ENCODE measurements at places on chromosomes 1 and 21.

GRCh38 chr1:197413564-197413963 is 145.5 kb downstream of the CRB1 start:
- peak; percentile 9 for DNase-seq

GRCh38 chr1:27562021-27562420 is 41.9 kb downstream of the AHDC1 start:
- DNase-seq = no peak

DNA sequence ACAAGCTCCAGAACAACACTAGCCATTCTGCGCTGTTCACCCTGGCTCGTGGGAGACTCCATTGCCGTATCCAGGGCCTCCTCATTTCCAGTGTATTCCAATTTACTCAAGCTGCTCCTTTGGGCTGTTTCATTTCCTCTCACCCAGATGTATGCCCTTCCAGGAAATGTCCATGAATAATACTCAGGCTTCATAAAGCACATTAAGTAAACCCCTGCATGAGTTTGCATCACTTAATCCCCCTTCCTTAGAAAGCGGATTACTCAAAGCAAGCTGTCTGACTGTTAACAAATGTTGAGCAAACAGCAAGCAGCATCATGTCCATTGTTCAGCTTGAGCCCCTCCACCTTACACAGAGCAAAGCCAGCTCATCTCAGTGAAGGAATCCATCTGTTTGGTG is 403.6 kb upstream of the PBX1 start:
- no peak for DNase-seq

- DNase-seq = no peak
These were observed 22.4 kb upstream of the BTG2 start for GRCh38 chr1:203282720-203283542.

DNA sequence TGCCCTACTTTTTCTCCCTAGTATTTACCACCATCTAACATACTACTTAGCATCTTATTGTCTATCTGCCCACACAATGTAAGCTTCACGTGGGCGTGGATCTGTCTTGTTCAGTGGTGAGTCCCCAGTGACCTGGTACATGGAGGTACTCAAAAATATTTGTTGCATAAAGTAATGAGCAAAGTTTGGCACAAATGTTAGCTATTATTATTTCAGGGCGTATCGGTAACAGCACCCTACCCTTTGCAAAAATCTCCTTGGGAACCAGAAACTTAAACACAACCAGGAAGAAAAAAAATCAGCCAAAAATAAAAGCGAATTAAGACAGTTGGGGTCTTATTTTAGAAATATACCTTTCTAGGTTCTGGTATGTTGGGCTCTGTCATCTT is 454 bp upstream of the NENF start:
- no peak for DNase-seq

DNA sequence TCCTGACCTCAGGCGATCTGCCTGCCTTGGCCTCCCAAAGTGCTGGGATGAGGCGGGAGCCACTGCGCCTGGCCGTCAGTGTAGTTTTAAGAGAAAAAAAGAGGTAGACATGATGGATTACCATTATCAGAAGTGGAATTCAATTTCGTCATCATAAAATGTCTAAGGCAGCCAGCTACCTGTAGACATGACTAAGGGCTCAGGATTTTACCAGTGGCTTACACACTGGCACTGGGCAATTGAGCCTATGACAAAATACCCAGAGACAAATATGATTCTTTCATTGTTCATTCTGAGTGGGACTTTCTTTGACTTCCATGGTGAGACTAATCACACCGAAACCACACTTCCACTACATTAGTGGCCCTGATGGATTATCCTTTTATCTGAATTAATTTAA is 181.5 kb downstream of the GABPA start:
- no peak for DNase-seq

- no peak for DNase-seq
These were observed 449.1 kb upstream of the KAZN start for GRCh38 chr1:14149431-14149830.

DNA sequence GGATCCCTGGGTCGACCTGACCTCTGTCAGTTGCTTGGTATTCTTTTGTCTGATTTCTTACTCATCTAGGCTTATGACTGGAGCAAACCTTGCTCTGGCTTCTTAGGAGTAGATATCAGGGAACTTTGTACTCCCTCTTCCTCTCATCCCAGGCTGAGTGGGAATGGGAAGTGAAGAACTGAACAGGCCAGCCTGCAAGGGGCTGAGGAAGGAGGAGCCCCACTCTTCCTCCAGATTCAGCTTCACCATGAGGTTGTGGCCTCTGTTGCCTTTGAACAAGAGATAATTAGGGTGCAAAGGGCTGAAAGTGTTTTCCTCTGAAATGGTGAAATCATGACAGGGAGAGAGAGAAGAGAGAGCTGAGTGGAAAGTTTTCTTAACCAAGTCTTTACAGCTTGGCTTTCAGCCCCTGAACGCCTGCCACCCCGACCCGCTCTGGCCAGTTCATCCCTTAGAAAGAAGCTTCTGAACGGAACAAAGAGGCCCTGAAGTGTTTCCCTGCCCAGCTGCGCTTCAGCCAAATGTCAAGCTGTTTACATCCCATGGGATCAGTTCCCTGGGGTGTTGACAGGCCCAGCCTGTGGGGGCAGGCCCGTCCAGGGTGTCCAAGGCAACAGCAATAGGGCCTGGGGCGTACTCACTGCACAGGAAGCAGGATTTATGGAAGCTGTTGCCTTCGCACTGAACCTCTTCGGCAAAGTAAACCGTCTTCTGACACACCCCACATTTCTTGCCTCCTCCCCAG is 11.2 kb downstream of the CSRP1 start:
- DNase-seq = no peak

- peak; percentile 60 for DNase-seq
These were observed 193.3 kb upstream of the SNX7 start for GRCh38 chr1:98468111-98468717.

DNA sequence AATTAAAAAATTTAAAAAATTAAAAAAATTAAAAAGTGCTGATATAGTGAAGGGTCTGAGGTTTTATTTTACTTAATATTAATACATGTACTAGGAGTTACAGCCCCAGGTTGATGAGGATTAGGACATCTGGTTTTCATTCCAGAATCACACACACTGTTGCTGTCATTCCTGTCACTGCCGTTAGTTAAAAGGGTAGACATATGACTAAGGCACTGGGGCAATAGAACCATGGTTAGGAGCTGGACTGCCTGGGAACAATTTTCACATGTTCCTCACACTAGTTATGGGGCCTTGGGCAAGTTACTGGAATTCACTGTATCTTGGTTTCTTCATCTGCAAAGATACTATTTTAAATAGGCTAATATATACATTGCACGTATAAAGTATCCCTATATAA is 191.8 kb upstream of the DPYD start:
- DNase-seq = no peak

- DNase-seq = no peak
These were observed 22.9 kb downstream of the MEGF6 start for GRCh38 chr1:3588395-3588794.

GRCh38 chr1:25890239-25891034 is 14.9 kb upstream of the PAQR7 start:
- DNase-seq = peak; percentile 96

GRCh38 chr1:25433389-25434186 is 2.9 kb downstream of the MACO1 start:
- DNase-seq = no peak

GRCh38 chr1:24557220-24557619 is 1.3 kb downstream of the NCMAP start:
- no peak for DNase-seq

DNA sequence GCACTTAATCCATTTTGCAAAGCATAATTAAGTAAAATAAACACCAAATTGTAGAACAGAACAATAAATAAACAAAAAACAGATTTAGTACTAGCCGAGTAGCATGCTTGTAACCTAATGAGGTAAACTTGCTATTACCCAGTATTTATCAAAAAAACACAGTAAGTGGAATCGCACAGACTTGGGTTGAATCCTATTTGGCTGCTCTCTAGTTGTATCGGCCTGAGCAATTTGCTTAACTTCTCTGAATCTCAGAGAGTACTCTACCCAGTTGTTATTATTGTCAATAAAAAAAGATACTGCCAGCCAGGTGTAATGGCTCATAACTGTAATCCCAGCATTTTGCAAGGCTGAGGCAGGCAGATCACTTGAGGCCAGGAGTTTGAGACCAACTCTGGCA is 664.3 kb downstream of the ADGRL2 start:
- DNase-seq = no peak

DNA sequence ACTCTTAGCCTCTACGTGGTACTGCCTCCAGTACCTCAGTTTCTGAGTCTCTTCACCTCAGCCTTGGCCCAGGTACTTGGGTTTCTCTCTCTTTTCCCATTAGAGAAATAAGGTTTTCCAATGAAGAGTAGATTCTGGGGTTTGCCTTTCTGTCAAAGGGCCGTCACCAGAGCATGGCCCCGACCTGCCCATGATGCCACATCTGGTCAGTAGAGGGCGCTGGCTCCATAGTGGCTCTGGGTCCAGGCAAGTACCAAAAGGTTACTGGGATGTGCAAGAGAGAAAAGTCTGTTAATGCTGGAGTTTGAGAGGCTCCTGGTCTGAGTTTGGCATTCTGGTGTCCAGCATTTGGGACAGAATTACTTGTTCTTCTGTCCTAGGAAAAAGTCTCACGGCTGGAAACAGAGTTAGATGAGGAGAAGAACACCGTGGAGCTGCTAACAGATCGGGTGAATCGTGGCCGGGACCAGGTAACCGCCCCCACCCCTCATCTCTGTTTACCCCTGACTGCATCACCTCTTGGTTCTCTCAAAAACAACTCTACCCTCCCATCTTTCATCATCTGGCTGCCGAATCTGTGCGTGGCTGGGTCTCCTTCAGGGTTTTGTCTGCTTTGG is 5.3 kb upstream of the TUFT1 start:
- peak; percentile 51 for DNase-seq

GRCh38 chr1:65691152-65691900 is 101.4 kb upstream of the PDE4B start:
- no peak for DNase-seq

- DNase-seq = no peak
These were observed 22.2 kb upstream of the RSPO1 start for GRCh38 chr1:37656881-37657280.

- no peak for DNase-seq
These were observed 120.5 kb downstream of the IER5 start for GRCh38 chr1:181208967-181209366.

GRCh38 chr1:108124622-108125311 is 75.4 kb downstream of the SLC25A24 start:
- DNase-seq = no peak

- DNase-seq = no peak
These were observed 74.0 kb upstream of the ZBTB18 start for GRCh38 chr1:243977094-243977493.

DNA sequence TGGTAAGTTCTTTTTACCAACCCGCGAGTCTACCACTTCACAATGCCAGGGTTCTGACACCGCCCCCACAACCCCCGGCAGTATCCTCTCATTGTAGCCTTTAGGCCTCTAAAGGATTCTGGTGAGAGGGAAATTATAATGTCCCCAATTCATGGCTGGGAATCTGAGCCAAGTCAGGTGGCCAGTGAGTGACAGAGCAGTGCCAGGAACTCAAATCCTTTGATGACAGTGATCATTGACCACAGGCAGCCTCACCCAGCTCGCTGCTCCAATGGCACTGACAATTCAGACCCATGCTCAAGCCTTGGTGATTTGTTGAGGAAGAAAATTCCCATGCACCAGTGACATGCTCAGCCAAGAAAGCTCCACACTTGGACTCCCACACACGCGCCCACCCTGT is 63.4 kb upstream of the CSF1 start:
- DNase-seq = no peak

- no peak for DNase-seq
These were observed 442.9 kb downstream of the PTPRC start for GRCh38 chr1:199081739-199082138.

- DNase-seq = peak; percentile 88
These were observed 234.7 kb downstream of the TOMM20 start for GRCh38 chr1:234893725-234894630.

DNA sequence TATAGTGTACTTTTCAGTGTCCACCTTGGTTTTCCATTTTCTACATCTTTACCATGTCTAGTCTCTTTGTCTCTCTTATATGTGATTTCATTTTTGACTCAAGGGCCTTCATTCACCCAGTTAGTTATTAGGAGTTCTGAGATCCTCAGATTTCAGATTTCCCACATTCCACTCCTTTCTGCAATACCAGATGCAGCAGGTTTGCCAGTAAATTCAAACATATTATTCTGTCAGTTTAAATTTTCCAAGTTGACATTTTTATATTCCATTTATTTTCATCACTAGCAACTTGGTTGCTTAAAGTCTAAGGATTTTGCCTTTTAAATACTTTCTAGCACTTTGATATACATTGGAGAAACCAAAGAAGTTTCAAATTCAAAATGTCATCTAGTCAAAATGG is 42.4 kb downstream of the ABL2 start:
- no peak for DNase-seq

- no peak for DNase-seq
These were observed 47.3 kb downstream of the AKT3 start for GRCh38 chr1:243802736-243803135.

DNA sequence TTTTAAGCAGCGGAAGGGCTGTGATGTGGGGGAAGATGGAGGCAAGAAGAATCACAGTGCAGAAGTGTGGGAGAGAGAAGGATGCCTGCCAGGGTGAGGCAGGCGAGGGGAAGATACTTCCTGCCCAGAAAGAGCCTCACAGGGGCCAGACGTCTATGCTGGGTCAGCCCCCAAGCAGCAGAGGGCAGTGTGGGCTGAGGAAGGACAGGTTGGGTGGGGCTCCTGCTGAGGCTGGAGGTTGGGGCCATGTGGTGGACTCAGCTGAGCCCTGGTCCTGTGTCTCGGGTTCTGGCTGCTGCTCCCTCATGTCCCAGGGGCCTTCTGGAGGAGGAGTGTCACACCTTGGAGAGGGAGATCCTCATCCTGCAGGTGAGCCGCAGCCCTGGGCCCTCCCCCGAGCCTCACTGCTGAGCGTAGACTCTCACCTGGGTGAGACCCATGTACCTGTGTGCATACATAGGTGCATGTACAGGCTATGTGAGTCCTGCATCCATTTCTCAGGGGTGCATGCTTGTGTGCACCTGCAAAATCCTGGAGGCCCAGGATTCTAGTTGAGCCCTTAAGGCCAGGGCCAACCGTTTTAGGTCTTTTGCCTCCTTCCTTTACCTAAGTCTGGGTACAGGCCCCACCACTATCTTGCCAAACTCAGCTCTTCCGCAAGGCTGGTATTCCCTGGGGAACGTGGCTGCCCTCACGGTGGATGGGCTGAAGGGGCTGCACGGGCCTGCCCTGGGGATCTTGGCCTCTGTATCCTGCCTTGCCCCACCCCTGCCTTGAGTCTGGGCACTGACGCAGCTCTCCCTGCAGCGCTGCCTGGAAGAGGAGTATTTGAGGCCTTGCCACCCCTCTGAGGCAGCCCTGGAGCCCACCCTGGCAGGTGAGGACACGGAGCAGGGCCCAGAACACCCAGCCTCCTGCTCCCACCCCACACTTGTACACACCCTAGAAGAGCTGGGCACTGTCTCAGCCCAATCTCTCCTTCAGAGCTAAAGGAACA is 3.7 kb downstream of the CCDC24 start:
- no peak for DNase-seq

GRCh38 chr1:212237651-212238050 is 47.6 kb upstream of the PPP2R5A start:
- peak; percentile 96 for DNase-seq

Data from renal cortical epithelial cell (primary cell).